ENCODE measurements at places on chromosomes 12 and 14. TPM values are rescaled to one million over a fixed set of nuclear protein-coding genes. Genes with fewer than 3 reads are reported as not detected.

BCL2L2 gene
- polyA plus RNA-seq = 35.6 TPM

CLEC4A gene
- 2.4 TPM for polyA plus RNA-seq

FIGNL2 gene
- 3.1 TPM for polyA plus RNA-seq

PRKAB1 gene
- polyA plus RNA-seq = 79.9 TPM

ADAM20 gene
- not detected for polyA plus RNA-seq

ANKS1B gene
- polyA plus RNA-seq = 1.7 TPM

CLEC4E gene
- polyA plus RNA-seq = 0.88 TPM

ENDOU gene
- polyA plus RNA-seq = 0.28 TPM

LBHD2 gene
- 0.82 TPM for polyA plus RNA-seq

RPL6 gene
- polyA plus RNA-seq = 1,525 TPM

ACSS3 gene
- 18.9 TPM for polyA plus RNA-seq

DNA sequence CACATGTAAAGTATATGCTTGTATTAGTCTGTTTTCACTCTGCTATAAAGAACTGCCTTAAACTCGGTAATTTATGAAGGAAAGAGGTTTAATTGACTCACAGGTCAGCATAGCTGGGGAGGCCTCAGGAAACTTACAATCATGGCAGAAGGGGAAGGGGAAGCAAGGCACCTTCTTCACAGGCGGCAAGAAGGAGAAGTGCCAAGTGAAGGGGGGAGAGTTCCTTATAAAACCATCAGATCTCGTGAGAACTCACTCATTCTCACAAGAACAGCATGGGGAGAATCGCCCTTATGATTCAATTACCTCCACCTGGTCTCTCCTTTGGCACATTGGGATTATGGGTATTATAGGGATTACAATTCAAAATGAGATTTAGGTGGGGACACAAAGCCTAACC is 229.5 kb upstream of the PLXNC1 start:
- DNase-seq = no peak

- DNase-seq = no peak
Observed at GRCh38 chr14:104657101-104657524, 32.3 kb upstream of the INF2 start.

- no peak for DNase-seq
Observed at GRCh38 chr14:86912709-86913108, 1080.3 kb downstream of the GALC start.

DNA sequence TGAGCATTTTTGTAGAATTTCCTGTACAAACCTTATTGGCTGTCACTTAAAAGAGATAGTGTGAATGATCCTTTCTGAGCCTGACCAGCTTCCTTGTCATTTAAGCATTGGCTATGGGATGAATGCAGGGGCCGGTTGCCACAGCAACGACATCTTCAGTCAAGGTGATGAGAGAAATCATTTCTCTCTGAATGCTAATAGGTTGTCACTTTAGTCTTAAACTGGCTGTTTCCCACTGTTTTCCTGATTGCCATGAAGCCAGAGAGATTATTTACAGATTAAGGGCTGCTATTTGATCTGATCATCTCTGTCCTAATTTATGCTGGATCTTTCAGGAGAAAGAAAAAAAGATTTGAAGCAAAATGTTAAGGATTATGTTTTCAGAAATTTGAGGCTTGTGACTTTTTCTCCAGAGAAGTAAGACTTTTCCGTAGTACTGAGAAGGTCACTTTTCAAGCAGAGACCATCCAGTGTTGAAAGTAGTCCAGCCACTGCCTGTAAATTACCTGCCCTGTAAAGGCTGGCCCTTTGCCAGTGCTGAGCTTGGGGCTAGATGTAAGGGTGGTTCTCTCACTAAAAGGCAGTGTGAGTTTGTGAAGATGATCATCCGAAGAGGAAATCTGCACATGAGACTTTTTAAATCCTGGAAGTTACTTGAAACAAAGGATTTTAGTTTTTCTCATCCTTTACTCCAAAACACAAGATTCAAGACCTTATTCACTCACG is 235.6 kb downstream of the DACT1 start:
- DNase-seq = no peak

- DNase-seq = no peak
Observed at GRCh38 chr14:61891170-61891569, 128.9 kb downstream of the SNAPC1 start.

- DNase-seq = no peak
Observed at GRCh38 chr14:38103542-38104225, 104.0 kb upstream of the SSTR1 start.

DNA sequence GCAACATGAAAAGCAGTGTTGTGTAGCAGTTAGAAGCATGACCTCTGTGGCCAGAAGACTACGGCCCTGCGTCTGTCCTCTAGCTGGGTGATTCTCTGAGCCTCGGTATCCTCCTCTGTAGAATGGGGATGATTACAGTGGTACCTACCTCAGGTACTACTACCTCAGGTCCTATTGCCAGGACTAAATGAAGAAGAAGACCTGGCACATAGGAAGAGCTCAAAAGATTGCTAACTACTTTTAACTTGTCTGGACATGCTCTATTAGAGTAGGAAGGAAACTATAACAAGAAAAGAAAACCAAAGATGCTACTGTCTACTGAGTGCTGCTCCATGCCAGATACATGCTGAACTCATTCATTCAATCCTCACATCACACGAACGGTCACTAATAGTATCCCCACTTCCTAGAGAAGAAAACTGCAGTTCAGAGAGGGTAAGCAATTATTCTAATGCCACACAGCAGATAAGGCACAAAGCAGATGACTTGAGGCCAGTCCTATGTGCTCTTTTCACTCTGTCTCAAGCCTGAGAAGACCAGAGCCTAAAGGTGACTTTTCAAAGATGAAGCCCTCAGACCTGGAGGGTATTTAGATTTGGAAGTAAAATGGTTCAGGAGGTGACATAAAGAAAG is 108.1 kb upstream of the HIF1A start:
- no peak for DNase-seq

DNA sequence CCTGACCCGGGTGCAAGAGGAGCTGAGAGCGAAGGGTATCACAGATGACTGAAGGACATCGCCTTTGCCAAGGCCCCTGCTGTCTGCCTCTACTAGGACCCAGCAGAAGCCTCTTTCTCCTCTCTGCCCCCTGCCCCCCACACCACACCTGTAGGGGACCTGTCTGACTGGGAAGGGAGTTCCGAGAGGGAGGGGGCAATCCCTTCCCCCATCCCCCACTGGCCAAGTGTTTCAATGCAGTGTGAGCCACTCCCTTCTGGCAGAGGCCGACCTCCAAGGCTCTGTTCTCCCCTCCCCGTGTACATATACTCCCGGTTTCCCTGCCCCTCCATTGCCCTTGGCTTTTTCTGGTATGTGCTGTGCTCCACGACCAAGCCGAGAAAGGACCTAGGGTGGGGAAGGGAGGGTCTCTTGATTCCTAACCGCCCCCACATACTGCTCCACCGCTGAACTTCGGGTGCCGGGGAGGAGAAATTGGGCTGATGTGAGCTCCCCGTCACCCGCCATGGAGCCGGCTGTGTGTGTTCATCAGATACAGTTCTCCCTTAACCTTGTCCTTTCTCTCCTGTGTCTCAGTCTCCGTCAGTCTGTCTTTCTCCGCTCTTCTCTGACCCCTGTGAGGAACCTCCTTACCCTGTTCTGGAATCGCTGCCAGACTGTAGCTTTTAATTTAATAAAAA is 2.0 kb upstream of the ARHGEF25 start:
- no peak for DNase-seq

DNA sequence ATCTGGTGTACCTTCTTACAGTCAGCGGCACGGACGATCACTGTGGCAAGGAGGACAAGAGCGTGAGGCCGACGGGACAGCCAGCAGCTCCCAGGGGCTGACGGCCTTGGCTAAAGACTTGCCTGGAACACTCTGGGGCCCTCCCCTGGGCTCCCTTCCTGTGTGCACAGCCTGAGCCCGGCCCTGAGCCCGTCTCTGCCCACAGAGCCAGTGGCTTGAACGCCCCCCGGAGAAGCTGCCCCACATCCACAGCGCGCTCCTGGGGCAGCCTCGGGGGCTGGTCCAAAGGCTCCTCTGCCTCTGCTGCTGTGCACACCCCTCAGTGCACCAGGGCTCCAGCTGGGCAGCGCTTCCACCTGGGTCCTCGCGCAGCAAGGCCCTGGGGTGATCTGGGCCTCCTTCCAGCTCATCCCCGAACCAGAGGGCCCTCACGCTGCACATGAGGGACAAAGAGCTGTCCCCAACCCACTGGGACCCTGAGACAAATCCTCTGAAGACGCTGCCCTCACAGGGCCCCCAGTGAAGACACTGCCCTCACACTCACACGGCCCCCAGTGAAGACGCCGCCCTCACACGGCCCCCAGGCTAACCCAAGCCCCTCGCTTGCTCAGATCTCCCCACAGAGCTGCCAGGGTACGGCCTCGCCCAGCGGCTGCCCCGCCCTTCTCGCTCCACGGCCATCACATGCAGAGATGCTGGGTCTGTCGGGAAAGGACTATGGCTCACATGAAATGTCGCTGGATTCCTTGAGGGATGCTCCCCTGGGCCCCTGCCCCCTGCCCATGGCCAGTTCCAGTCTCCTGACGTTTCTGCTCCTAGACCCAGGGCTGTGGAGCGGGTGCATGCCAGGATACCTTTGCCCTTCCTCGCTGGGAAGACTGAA is 22.2 kb downstream of the AMN start:
- no peak for DNase-seq

GRCh38 chr12:89319606-89320005 is 32.7 kb downstream of the DUSP6 start:
- no peak for DNase-seq

GRCh38 chr12:32226768-32227167 is 120.1 kb downstream of the BICD1 start:
- DNase-seq = no peak

- peak; percentile 14 for DNase-seq
Observed at GRCh38 chr12:132711080-132711843, 620 bp downstream of the PGAM5 start.

- DNase-seq = peak; percentile 90
Observed at GRCh38 chr14:63896278-63896720, 43.5 kb downstream of the SYNE2 start.

DNA sequence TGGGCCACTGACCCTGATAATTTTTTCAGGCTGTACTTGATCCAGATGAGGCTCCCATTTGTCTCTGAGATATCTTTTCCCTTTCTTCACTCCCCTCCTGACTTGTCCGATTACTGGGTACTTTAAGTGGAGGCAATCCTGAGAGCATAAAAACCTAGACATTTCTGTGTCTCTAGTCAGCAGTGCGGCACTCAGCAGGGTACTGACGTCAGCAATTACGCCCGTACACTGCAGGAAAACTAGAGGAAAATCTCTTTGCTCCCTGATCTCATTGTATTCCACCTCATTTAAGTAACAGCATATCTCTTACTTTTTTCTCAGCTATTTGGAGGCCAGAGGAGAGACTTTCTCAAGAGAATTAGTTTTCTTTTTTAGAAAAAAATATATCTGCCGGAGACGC is 315.5 kb upstream of the OR4E1 start:
- no peak for DNase-seq

DNA sequence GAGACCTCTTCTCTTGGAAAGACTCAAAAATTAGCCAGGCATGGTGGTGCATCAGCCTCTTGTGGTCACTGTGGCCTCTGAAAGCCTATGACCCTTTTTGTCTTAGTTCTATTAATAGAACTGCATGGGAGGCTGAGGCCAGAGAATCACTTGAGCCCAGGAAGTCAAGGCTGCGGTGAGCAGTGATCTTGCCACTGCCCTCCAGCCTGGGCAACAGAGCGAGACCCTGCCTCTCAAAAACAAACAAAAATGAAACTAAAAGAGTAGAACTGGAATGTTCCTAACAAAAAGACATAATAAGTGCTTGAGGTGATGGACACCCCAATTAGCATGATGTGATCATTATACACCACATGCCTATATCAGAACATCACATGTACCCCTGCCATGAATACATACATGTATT is 197.0 kb upstream of the EEA1 start:
- no peak for DNase-seq

- no peak for DNase-seq
Observed at GRCh38 chr14:99986396-99986795, 78.8 kb upstream of the EVL start.

DNA sequence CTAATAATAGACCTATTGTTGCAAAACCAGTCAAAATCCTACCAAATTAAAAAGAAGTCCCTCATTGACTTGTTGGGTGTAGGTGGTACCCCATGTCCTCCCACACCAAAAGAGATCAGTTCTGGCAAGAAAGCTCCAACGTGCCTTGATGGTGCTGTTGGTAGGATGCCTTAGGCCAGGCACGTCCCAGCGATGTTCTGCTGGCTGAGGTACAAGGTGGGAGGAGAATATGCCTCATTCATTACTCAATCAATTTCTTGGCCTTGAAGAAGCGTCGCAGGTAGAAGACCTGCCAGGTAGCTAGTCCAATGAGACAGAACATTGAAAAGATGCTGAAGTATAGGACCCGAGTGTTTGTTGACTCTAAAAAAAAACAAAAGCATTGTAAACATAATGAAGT is 7.8 kb upstream of the NEK9 start:
- DNase-seq = no peak

- DNase-seq = no peak
Observed at GRCh38 chr14:94906991-94907587, 137.2 kb upstream of the GSC start.

- no peak for DNase-seq
Observed at GRCh38 chr12:53504004-53504920, 3.0 kb downstream of the NPFF start.

DNA sequence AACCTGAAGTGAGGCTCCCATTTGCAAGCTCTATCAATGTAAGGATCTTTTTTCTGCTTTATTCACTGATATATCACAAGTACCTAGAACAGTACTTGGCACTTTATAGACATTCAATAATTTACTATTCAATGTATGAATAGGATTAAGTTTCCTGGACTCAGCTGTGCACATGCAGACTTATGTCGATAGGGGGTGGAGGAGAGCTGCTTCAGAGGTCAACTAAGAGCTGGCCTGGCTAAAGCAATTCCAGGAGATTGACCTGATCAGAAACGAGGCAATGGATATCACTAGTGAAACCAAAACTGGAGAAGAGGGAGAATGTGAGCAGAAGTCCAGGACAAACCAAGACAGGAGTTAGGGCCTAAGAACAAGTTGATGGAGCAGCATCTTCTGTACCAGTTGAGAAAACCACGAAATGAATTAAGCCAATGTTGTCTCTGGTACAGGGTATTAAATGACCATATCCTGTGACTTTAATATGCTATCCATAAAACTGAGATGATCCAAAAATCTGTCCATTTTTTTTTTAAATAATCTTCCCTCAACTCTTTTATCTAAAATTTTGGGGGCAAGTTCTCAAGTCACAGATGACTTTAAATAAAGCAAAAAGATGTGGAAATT is 169.2 kb downstream of the PIK3C2G start:
- peak; percentile 53 for DNase-seq

DNA sequence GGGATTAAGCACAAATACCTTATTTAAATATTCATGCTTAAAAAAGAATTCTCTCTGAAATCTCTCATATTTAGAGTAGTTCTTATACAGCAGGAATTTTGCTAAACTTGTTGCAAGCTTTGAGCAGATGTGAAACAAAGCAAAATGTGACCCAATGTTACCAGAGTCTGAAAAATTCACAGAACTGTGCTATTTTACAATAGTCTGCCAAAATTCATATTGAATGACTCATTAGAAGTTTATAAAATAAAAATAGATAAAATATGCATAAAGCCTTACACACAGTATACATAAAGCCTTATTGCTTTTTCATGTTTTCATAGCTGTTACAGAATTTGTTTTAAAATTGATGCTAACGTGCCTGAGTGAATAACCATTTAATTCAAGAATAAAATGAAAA is 17.8 kb upstream of the RHOJ start:
- no peak for DNase-seq
